Daoy (cell line): ENCODE measurements at places on chromosomes 3 and 15. TPM values are rescaled to one million over a fixed set of nuclear protein-coding genes. Genes with fewer than 3 reads are reported as not detected.
A peak's percentile ranks its signal among the peaks of the same experiment; 100 is the strongest.

GOLGA6A gene
- 0.06 TPM in 1 of 2 replicates, not detected in the other for total RNA-seq

SPATA12 gene
- 0.34 TPM in 1 of 2 replicates, not detected in the other for total RNA-seq

RNF13 gene
- total RNA-seq = 39.5 and 40.5 TPM in 2 replicates

LHFPL4 gene
- total RNA-seq = 0.29 TPM in 1 of 2 replicates, not detected in the other

- DNase-seq = peak; percentile 26
Measured at GRCh38 chr3:109081746-109082510, 36.0 kb downstream of the MORC1 start.

GRCh38 chr3:16401273-16401672 is 112.2 kb downstream of the RFTN1 start:
- no peak for DNase-seq

DNA sequence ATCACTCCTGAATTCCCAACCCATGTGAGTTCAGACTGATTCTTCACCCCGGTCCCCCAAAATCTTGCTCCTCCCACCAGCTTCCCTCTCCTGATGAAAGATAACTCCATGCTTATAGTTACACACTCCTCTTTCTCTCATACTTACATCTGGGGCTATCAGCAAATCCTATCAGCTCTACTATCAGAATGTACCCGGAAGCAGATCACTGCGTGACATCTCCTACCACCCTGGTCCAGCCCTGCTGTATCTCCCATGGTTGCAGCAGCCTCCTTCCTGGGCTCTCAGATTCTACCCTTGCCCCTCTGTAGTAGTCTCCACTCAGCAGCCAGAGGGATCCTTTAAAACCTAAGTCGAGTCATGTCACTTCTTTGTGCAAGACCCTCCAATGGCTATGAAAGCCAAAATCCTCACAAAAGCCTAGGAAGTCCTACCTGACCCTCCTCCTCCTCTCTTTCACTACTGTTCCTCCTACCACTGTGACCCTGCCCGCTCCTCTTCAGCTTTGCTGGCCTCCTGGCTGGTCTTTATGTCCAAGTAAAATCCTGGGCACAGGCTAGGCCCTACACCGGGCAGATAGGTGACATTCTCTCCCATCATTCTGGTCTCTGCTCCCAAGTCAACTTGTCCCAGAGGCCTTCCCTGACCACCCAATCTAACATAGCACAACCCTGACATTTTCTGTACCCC is 16.2 kb downstream of the XIRP1 start:
- DNase-seq = no peak

DNA sequence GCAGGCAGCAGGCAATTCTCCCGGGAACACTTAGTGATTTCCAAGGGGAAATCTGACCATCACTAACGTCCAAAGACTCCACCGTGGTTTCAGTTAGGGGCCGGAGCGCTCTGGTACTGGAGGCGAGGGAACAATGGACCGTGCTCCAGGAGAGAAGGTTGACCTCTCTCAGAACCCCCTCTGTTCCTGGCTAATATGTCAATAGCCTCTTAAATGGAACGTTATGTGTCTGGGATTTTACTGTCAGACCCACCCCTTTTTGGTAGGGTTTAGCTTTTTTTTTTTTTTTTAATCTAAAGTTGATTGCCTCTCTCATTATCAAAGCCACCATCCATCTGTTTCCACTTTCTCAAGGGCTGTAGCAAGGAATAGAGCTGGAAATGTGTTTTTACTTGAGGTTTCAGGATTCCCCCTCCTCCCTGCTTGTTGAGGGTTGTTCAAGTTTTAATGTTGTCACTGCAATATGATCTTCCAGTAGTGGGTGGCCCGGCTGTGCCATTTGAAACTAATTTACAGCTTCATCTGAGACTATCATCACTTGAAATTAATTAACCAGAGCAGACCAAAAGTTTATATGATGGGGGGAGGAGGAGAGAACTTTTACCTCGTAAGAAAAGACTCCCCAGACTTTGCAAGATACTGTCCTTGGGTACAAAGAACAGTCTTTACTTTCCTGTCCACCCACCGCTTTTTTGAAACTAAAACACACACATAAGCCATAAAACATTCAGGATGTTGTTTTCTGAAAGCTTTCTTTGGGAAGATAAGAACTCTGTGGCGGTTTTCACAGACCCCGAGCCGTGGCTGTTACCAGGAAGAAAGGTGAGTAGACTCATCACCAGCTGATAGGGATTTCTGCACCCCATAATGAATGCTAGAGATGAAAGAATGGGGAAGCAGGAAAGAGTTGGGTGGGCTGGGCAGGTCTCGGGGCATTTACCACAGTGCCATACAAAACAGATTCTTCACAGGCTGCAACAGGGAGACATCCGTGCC is 187.8 kb downstream of the UACA start:
- DNase-seq = no peak
